ENCODE measurements at places on chromosomes 1 and 21. TPM values are rescaled to one million over a fixed set of nuclear protein-coding genes. Genes with fewer than 3 reads are reported as not detected.

The FAM167B gene
- 2.7 TPM for total RNA-seq

The IGSF5 gene
- total RNA-seq, result 0.36 TPM

The PGBD5 gene
- 0.16 TPM for total RNA-seq

The MTARC1 gene
- 0.97 TPM for total RNA-seq

The LRRC41 gene
- 167 TPM for total RNA-seq

The OR2L5 gene
- total RNA-seq, result 0.32 TPM

The RGS1 gene
- total RNA-seq, result not detected

The RXFP4 gene
- total RNA-seq, result not detected

The CASZ1 gene
- total RNA-seq, result 0.36 TPM

The GSTM5 gene
- 6.0 TPM for total RNA-seq

The WLS gene
- 40.7 TPM for total RNA-seq

The YBX1 gene
- total RNA-seq, result 555 TPM

The HSPA13 gene
- 57.4 TPM for total RNA-seq

The WNT9A gene
- 4.9 TPM for total RNA-seq

The ASTN1 gene
- total RNA-seq, result 0.24 TPM

The PLEKHN1 gene
- 0.65 TPM for total RNA-seq

The OR6N1 gene
- total RNA-seq, result not detected

The EFNA4 gene
- total RNA-seq, result 3.6 TPM

The S100A3 gene
- 6.3 TPM for total RNA-seq

The GJA8 gene
- total RNA-seq, result not detected

The GNG12 gene
- total RNA-seq, result 166 TPM

The ZSWIM5 gene
- total RNA-seq, result 0.49 TPM

The LDLRAD1 gene
- total RNA-seq, result not detected

The GJC2 gene
- 2.1 TPM for total RNA-seq

The ADAMTS5 gene
- total RNA-seq, result 49.8 TPM

The RIPK4 gene
- 0.49 TPM for total RNA-seq

The GLMN gene
- 9.2 TPM for total RNA-seq

The NLRP3 gene
- total RNA-seq, result 0.24 TPM

The RGS8 gene
- 0.16 TPM for total RNA-seq

The CD101 gene
- 0.49 TPM for total RNA-seq

The FMO5 gene
- total RNA-seq, result 2.9 TPM

The INAVA gene
- not detected for total RNA-seq

The LCE1F gene
- total RNA-seq, result not detected

The ADORA1 gene
- 5.5 TPM for total RNA-seq

The CLCA1 gene
- not detected for total RNA-seq

The AXDND1 gene
- total RNA-seq, result 0.12 TPM

The HSD11B1 gene
- total RNA-seq, result not detected

The CRYAA gene
- total RNA-seq, result not detected

The ZNF593OS gene
- not detected for total RNA-seq

The FCRL4 gene
- total RNA-seq, result not detected

The ZFP69 gene
- total RNA-seq, result 4.4 TPM
